Karpas-422 (cell line): ENCODE measurements at places on chromosomes 16 and 17. TPM values are rescaled to one million over a fixed set of nuclear protein-coding genes. Genes with fewer than 3 reads are reported as not detected.

Gene NT5M
- 23.6 and 38.0 TPM in 2 replicates for total RNA-seq

Gene XYLT1
- total RNA-seq, result 11.8 and 12.2 TPM in 2 replicates

Gene SLFN5
- total RNA-seq, result 0.07 and 0.22 TPM in 2 replicates

- no peak for DNase-seq
These were observed 56.1 kb upstream of the RBL2 start for GRCh38 chr16:53378138-53378537.

Gene SEPTIN1
- total RNA-seq, result 64.1 and 117 TPM in 2 replicates

Gene CACNA1H
- total RNA-seq, result not detected in 2 replicates

GRCh38 chr17:46768540-46768870 is 50.0 kb downstream of the WNT3 start:
- DNase-seq, result no peak

DNA sequence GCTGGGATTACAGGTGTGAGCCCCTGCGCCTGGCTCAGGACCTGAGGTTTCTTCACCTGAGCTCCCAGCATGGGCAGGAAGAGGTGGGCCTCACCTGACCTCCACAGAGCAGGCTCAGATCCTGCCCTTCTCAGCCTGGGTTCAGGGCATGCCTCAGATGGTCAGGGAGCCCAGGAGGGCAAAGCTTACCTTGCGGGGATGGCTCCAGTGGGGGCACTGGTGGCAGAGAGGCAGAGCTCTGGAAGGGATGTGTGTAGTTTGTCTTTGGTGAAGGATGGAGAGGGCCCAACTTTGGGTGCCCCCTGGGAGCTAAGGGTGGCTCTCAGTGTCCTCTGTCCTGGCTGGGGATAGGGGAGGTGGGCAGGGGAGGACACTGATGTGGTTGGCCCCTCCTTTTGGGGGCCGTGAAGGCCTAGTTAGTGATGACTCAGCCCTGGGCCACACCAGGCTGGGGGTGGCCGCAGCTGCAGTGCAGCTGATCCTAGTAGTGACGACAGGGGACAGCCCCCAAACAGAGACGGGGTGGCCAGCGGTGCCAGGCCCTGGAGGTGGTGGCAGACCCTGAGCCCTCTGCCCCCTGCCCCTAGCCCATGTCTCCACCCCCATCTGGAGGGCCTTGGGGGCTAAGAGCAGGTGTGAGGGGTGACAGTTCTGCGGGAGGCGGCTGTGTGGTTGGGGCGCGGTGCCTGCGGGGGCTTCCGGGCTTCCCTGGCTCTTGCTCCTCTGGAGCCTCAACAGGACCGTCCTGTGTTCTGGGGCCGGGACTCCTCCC is 5.8 kb downstream of the NHERF2 start:
- no peak for DNase-seq

Gene PEMT
- 62.7 and 69.8 TPM in 2 replicates for total RNA-seq

- no peak for DNase-seq
These were observed 163.5 kb downstream of the IRF8 start for GRCh38 chr16:86062271-86062965.

- DNase-seq, result no peak
These were observed 140.2 kb downstream of the CYB561 start for GRCh38 chr17:63305857-63306256.

Gene EMP2
- not detected in 2 replicates for total RNA-seq

Gene CES3
- 20.9 and 28.3 TPM in 2 replicates for total RNA-seq

DNA sequence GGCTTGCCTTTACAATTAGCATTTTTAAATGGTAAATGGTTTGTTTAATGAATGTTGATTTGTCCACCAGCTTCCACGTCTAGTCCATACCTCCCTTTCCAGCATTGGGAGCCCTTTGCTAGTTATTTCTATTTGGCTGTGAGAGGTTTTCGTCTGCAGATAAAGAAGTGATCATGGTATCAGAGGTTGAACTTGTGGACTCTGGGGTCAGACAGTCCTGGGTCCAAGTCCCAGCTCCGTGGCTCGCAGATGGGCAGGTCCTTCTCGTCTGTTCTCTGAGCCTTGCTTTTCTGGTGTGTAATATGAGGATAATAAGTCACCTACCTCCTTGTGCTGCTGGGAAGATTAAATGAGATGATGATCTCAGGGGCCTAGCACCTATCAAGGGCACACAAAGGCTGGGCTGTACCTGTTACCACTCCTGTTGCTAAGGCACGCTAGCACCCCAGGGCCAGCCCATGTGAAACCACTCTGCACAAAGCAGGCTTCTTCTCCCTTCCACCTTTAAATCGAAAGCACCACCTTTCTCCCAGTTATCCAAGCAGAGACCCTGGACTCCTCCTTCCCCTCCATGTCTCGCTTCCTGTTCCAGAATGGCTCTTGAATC is 103.9 kb downstream of the GNAO1 start:
- DNase-seq, result no peak

DNA sequence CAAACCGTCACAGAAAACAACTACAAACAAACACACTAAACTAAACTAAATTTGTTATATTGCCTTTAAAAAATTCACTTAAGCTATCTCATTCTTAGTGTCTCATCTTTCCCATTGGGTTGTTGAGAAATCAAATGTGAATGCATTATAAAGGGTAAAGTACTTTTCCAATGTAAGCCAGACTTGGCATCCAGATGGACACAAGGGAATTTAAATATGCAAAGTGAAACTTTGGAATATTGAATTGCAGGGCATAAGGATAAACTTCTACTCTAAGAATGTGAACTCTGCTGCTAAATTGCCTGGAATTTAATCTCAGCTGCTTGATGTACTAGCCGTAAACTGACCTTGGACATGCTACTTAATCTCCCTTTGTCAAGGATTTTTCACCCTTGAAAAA is 1554.6 kb downstream of the CDH8 start:
- DNase-seq, result no peak

DNA sequence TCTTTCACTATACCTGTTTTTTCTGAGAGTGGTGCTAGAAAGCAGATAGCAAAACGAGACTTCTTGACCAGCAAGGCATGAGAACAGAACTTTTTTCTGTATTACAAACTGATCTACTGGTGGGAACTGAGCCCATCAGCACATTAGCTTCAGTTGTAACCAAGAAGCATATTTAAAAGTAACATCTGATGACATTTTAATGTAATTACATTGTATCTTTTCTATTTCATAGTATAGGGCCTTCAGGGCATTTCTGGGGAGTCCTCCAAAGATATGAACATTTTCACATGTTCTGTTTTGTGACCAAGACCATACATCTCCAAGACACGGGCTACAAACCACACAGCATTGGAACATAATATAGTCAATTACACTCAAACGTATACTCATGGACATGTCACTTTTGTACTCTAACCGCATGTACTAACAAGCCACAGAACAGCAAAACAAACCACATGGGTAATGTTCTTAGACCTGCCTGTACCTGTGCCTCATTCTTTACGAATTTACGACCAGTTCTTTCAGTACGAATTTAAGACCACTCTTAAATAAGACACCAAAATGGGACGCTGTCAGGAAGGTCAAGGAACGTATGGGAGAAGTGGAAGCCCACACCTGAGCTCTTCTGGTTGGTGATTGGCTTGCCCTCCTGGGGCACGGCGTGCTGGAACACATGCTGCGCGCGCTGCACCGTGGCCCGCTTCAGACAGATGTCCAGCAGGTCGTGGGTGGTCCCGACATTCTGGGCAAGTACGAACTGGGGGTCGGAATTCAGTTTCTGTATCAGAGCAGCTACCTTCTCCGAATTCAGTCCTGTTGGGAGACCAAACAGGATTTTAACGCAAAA is 825 bp downstream of the BLMH start:
- peak; percentile 81 for DNase-seq

DNA sequence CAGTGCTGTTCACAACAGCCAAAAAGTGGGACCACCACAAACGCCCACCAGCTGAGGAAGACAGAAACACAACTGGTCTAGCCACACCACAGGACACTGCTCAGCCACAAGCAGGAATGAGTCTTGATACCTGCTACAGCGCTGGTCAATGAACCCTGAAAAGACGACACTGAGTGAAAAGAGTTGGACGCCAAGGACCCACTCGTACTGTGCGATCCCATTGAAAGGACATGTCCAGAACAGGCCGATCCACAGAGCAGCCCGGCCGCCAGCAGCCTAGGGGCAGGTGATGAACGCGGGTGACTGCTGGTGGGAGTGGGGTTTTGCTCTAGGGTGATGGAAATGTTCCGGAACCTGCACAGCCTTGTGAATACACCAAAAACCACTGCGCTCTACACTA is 10.6 kb upstream of the SLC38A8 start:
- DNase-seq, result no peak

GRCh38 chr17:46144246-46144645 is 49.0 kb downstream of the KANSL1 start:
- peak; percentile 74 for DNase-seq

DNA sequence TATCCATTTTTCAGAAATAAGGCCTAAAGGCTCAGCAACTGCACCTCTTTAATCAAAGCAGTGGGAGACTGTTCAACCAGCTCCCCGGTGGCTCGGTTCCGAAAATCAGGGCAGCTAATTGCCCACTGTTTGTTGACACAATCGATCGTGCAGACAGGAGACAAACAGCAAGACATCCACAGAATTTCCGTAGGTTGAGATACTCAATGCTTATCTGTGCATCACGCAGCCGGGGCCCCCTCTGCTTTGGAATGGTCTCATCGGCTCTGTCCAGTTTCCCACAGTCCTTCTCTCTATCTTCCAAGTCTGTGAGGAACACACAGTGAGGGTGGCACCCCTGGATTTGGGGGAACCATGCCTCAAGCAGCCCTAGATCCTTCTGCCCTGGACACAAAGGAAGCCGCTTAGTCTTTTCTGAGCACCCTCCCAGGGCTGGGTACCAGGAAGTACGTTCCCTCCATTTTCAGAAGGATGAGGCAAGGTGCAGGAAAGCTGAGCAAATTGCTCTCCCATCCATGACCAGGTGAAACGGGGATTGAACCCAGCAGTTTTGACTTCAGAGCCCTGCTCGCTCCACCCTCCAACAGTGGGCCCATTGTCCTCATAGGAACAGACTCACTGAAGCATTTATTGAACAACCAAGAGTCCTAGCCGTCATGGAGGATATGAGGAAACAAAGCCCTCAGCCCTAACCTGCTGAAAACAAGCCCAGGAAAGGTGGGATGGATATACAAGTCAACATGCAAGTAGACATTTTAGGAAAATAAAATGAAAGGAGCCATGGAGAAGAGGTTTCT is 70.7 kb downstream of the C16orf95 start:
- DNase-seq, result no peak

- no peak for DNase-seq
These were observed 19.1 kb downstream of the CDIP1 start for GRCh38 chr16:4519274-4520058.

DNA sequence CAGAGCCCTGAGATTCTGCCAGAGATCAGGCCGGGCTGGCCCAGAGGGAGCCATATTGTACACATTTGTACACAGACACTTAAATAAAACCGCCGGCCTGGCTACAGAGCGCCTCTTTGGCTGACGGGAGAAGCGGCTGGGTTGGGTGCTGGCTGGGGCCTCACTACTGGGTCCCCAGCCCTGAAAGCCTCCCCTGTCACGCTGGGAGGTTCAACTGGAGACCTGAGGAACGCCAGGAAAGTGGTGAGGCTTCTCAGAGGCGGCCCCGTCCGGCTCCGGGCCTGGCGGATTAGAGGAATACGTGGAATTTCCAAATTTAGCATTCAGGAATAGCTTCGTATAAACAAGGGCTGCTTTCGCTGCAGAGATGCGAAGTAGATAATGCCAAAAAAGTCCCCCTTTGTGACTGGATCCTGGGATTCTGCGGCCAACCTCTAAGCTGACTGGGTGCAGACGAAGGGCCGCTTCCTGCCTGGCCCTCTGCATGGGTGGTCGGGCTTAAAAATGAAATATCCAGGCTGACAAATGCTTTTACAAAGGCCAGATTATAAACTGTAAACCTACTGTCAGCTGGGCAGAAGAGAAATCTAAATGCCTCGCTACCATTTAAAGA is 252.4 kb downstream of the IRF8 start:
- DNase-seq, result no peak

DNA sequence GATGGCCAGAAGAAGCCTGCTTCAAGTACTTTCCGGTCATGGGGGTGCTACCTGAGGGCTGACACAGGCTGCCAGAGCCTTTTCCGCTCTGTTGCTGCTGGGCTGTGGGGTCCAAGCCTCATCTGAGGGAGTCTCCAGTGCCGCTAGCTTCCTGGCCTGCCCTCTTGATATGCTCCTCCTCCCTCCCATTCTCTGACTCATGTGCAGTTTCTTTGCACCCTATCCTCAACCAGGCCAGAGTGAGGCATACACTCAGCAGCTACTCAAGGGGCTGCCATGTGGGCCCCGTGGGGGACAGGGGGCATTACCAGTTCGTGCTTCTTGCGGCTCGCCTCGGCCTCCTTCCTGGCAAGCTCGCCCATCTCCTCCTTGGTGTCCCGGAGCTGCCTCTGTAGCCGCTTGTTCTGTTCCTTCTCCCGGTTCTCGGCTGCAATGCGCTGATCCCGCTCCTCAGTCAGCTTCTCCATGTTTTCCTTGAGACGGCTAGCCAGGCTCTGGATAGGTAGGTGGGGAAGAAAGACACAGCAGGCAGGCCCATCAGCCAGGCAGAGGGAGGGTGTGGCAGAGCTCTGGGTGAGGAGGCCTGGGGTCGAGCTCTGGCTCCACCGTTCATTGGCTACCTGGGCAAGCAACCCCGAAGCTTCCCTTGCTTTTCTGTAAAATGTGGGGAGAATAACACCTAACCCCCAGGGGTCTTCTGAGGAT is 43.8 kb downstream of the PIPOX start:
- no peak for DNase-seq

DNA sequence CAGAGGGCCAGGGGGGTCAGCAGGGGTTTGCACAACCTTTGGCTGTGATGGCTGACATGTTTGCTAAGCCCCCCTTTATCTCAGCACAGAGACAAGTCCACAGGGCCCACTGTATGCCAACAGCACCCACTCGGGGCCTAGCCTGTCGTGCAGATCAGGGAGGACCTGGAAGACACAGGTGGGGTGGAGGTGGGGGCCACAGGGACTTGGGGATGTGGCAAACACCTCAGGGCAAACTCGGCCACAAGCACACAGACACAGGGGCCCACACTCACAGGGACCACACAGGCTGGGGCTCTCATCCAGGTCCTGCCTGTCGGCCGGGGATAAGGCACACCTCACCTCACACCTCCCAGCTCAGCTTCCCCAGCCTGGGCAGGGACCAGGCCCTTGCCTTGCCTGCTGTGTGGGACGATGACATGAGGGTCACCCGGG is 87.9 kb downstream of the C16orf78 start:
- DNase-seq, result no peak
